ENCODE measurements at places on chromosomes 16 and 17.

DNA sequence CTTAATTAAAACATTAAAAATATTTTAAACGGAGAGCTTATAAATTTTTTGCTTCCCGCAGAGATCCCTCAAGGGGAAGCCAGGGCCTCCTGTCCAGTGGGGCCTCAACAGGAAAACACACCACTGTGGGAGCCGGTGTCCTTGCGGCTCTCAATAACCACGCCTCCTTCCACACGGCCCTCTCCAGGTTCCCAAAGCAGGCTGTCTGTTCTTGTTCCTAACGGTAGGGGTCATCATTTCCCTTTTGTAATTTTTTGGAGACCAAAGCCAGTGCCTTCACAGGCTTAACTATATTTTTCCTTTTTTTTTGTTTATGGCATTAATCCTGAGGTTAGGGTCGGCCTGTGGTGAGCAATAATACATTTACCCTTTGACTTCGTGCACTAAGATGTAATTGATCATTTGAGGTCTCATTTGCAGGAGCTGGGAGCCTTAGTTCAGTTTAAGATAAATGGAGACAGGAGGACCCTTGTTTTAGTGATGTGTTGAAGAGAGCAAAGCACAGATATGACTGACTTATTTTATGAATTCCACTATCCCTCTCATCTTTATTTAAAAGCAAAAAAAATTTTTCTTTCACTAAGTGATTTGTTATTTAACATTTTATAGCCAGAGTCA, 77.5 kb upstream of the N4BP1 start:
- no peak for DNase-seq

DNA sequence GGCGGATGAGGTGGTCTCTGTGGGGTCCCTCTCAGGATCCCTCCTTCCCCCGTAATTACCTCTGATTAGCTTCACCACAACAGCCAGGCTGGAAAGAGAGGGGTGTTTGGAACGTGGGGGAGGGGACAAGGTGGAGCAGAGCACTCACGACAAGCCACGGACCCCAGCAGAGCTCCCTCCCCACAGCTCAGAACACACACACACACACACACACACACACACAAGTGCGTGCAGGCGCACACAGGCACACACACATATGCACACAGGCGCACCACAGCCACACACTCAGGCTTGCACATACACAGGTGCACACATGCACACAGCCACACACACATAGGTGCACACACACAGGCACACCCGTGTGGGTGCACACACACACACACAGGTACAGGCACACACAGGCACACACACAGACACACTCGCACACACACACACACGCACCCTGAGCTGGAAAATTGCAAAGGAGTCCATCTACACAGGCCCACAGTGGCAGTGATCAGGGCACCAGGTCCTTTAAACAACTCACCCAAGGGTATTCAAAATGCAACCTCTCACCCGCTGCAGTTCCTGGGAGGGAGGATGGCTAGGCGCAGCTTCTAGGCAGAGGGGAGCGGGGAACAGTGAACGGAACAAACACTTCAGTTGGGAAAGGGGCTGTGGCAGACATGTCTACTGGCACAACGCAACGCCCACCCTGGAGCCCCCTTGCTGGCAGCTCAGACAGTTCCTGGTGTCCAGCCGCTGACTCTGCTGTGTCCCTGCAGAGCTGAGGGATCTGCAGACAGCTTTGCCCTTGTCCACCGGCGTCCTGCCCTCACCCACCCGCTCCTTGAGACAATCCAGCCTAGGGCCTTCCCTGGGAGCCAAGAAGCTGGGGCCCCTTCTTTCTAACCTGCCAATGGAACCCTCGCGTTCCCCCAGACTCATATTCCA, 59.9 kb upstream of the DLX4 start:
- DNase-seq = no peak

GRCh38 chr17:45411348-45412105, 21.1 kb downstream of the ARHGAP27 start:
- no peak for DNase-seq

- no peak for DNase-seq
Observed at GRCh38 chr17:34916120-34916519, 45.1 kb downstream of the CCT6B start.

- no peak for DNase-seq
Observed at GRCh38 chr17:36135465-36135864, 31.8 kb downstream of the CCL4 start.

DNA sequence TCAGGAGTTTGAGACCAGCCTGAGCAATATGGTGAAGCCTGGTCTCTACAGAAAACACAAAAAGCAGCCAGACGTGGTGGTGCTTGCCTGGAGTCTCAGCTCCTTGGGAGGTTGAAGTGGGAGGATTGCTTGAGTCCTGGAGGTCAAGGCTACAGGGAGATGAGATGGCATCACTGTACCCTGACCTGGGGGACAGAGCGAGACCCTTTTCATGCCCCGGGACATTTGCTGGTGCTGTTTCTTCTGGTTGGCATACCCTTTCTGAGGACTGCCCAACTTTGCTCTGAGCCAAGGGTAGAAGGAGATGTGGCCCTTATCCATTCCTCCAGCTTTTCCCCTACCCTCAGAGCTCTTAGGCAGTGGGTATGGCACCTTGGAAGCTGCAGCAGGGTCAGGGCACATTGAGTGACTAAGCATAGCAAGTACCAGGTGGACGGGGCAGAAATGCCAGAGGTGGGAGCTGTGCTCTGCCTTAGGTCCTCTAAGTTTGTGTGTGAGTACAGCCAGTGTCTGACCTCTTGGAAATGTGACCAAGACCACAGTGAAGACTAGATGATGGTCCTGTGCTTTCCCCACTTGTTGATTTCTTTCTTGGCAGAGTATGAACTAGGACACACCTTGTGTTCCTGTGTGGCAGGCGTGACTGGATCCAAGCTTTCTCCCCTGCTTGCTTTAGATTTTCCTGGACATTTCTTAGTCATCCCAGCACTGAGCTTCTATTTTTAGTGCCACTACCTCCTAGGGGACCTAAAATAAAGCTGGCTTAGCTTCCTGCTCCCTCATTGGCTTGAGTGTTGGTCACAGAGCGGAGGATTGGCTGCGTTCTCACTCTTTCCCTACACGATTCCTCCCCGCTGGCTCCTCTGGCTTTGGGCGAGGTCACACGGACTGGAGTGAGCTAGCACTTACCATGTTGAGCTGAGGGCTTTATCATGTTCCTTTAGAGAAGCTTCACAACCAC, 9.9 kb upstream of the EDC4 start:
- DNase-seq = no peak

GRCh38 chr16:24645739-24646645, 83.5 kb upstream of the TNRC6A start:
- no peak for DNase-seq

GRCh38 chr17:602436-602835, 112.2 kb downstream of the VPS53 start:
- no peak for DNase-seq

- no peak for DNase-seq
Observed at GRCh38 chr16:19707569-19708295, 10.3 kb downstream of the KNOP1 start.

- DNase-seq = no peak
Observed at GRCh38 chr16:13077816-13078215, 176.4 kb downstream of the SHISA9 start.

GRCh38 chr17:1264196-1264595, 6.0 kb upstream of the BHLHA9 start:
- DNase-seq = no peak

DNA sequence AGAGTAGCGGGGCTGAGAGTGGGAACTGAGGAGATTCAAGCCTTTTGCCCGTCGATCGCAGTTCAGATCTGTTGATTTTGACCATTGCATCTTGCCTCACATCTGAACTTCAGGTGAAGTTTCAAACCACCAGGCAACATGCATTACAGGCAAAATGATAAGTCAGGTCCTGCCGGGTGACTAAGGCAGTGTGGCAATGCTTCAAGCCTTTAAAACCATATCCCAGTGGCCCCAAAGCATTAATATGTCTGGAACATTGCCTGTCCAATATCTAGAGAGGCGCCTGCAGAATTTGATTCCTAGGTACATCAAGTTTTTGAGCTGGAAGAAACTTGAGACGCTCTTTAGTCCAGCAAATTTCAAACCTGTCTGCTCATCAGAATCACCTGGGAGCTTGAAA, 502.8 kb downstream of the MAF start:
- no peak for DNase-seq
